Astrocyte (in vitro differentiated cells and primary cell): ENCODE measurements at places on chromosomes 4 and X.
A peak's percentile ranks its signal among the peaks of the same experiment; 100 is the strongest.

GRCh38 chr4:21709031-21709430, 239.5 kb downstream of the KCNIP4 start:
- DNase-seq: no peak

DNA sequence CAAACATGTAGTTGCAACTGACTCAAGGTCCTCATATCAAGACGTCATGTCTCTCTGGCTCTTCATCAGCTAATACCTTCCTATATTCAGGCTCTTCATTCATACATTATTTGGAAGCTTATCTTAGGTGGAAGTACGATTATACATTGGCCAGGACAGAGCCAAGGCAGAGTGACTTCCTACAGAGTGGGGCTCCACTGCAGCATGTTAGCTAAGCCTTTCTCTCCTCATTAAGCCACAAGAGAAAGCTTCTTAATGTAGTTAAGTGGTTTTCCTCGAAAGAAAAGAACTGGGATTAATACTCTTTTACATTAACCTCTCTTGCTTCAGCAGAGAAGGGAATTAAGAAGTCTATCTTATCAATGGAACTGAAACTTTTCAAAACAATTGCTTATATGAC, 15.0 kb downstream of the C4orf33 start:
- no peak for DNase-seq

- DNase-seq: no peak
These were observed 689.6 kb downstream of the CCSER1 start for GRCh38 chr4:90816754-90817153.

DNA sequence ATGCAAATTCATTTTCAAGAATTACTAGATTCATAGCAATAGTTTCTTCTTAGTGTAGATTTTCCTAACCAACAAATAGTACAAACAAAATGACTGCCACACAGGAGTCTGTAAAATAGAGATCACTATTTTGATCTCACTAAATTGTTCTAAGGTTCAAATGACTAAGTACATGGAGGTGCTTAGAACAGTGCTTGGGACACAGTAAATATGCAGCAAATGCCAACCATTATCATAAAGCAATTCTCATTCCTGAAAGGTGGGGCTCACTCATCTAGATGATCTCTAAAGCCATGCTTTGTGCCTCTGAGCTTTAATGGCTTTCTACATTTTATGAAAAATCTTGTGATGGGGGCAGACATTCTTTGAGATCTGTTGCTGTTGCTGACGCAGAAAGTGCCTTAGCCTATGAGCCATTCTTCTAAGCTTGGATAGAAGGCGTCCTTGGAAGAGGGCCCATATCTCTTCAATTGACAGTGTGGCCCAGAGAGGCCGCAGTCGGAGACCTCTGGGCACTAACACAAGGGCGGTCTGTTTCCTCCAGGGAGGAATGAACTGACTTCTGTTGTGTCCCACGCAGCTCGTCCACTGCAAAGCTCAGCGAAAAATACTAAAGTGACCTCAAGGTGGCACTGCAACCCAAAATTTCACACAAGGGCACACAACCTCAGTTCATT, 23.5 kb downstream of the TLR10 start:
- peak; percentile 56 for DNase-seq

GRCh38 chr4:154869301-154869700, 88.2 kb downstream of the RBM46 start:
- no peak for DNase-seq

DNA sequence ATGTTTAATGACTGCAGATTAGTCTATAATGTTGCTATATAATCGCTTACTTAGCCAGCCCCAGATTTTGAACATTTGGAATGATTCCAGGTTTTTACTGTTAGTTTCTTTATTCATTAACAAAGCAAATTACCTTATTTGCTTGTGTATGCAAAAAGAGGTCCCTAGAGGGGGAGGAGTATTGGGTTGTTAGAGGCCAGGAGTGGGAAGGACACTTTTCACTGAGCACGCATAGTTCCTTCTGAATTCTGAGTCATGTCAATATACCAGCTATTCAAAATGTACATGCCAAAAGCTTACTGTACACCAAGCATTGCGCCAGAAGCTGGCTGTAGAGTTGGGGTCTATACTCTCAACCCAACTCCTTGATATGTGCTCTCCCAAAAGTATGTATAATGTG, 5.1 kb upstream of the DGAT2L6 start:
- peak; percentile 15 for DNase-seq

GRCh38 chr4:159282944-159283343, 180.1 kb downstream of the RAPGEF2 start:
- no peak for DNase-seq

DNA sequence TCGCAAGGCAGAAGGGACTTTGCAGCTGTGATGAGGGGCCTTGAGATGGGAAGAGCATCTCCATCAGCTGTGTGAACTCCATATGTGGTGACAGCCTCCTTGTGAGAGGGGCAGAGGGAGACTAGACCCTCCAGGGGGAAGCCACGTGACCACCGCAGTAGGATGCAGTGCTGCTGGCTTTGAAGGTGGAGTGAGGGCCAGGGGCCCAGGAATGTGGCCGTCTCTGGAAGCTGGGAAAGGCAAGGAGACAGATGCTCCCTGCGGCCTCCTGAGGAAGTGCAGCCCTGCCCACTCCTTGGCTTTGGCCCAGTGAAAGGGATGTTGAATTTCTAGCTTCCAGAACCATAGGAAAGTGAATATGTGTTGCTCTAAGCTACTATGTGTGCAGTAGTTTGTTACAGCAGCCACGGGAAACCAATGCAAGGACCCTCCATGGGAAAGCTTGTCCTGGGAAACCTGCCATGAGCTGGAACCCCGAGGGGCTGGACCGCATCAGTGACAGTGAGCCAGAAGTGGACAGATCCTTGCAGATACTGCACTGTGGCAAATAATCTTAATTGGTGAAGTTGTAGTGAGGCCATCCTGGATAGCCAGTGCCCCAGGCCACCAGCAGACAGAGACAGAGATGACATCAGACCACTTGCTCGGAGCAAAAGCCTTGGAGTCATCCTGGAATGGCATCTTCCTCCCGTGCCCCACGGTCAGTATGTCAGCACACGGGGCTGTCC, 35.4 kb upstream of the SORCS2 start:
- DNase-seq: no peak

GRCh38 chr4:29970626-29971025, 749.5 kb upstream of the PCDH7 start:
- DNase-seq: no peak

DNA sequence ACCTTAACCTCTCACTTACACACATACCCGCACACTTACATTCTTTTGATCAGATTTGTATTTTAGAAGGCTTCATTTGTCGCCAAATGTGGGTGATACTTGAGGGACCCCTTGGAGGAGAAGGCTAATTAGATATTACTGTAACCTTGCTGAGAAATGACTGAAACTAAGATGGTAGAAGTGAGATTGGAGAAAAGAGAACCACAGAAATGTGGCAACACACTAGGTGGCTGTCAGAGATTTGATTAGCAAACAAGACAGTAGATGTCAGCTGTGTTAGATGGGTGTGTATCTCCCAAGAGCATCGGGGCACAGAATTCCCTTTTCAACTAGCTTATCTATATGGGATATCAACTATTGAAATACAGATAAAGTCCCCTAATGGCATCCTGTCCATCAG, 149.3 kb upstream of the FABP2 start:
- DNase-seq: no peak

DNA sequence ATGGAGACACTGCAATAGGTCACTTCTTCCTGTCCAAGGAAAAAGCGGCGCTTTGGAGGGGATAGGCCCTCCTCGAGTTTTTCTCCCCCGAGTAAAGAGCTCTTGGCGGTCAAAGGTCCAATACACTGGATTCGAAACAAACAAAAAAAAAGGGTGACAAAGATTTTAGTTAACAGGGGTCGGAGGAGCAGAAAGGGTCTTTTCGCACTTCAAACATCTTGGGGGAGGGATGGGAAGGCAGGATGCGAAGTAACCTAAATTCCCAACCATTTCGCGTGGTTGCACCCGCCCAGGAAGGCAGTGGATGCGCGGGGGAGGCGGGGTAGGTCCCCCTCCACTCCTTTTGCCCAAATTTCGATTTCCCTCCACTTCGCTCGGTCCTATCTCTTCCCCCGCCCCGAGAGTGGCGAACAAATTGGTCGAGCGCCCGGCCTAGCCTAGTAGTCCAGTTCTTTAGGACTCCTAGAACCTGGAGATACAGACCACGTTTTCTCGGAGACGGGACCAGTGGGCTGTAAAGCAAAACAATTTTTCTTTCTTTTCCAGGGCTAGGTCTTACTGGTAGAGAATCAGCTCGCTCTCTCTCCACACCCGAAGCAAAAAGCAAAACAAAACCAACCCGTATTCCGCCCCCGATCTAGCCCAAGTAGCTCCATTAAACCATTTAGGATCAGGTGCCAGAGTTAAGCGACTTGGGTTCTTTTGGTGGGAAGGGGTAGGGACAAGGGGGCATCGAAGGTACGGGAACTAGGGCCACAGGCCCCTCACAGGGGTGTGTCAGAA, 2.0 kb upstream of the STAG2 start:
- no peak for DNase-seq

- no peak for DNase-seq
These were observed 141.6 kb downstream of the KCNIP4 start for GRCh38 chr4:21806991-21807390.

GRCh38 chr4:124415146-124415545, 297.4 kb downstream of the ANKRD50 start:
- peak; percentile 64 for DNase-seq

DNA sequence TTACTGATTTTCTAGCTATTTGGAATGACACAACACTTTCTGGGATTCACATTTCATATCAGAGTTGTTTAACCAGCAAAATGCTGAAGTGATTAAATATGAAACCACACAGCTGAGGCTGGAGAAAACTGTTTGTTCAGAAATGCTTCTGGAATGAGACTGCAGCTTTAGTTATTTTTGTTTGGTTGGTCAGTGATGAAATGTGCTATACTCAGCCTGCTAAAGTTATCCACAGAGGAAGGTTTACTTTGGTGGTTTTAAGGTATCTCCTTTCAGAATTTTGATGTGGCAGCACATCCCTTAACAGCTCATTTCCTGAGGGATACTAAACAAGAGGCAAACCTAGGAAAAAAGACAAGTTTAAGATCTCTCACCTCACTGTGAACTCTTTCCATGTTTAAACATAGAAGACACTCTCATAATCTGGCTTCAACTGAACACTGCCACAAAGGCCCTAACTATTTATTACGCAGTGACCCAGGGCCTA, 106.6 kb upstream of the PDE5A start:
- peak; percentile 99 for DNase-seq

- no peak for DNase-seq
These were observed 225.2 kb upstream of the PPP1R2C start for GRCh38 chrX:43003204-43003565.

DNA sequence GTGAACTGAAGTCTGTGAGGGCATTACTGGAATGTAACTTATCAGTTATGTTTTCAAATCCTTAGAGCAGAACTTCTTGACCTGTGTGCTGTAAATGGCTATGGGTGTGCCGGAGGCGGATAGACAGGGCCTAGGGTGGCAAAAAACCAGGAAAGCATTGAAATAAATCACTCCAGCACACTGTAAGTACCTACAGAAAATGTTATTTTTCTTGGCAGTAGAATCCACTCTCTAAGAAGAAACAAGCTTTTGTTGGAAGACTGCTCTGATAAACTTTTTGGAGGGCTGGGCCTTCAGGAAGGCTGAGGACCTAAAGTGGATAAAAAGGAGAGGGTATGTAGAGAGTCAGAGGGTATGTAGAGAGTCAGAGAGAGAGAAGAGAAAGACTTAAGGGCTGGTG, 14.9 kb downstream of the CPE start:
- DNase-seq: peak; percentile 3

DNA sequence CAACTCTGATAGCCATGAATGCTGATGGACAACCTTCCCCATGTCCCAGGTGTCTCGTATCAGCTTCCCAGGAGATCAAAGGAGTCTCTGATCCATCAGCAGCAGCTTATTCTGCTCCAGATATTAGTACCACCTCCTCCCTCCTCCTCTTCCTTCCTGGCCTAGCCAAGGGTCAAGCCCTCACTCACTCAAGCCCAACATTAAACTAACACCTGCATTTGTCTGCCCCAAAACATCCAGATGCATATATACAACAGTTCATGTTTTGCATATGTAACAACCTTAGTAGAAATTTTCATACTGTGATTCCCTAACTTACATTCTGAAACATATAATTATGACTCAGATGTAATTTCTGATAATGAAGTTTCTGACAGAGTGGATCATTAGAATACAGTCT, 29.9 kb downstream of the BCLAF3 start:
- no peak for DNase-seq

GRCh38 chr4:165385126-165385525, 6.3 kb downstream of the CPE start:
- DNase-seq: no peak

DNA sequence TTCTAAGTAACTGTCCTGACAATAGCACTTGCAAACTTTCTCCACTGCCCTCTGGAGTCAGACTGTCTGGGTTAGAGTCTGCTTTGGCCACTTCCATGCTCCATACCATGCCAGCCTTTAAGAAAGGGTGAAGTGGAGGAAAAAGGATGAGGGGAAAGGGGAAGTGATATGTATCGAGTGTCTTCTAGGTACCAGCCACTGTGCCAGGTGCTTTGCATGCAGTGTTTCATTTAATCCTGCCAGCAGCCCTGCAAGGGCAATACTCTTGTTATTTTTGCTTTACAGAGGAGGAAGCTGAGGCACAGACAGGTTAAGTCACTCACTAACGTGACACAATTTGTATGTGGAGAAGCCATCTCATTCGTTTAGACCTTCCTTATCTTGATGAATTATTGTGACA, 55.6 kb downstream of the RTL9 start:
- DNase-seq: no peak

DNA sequence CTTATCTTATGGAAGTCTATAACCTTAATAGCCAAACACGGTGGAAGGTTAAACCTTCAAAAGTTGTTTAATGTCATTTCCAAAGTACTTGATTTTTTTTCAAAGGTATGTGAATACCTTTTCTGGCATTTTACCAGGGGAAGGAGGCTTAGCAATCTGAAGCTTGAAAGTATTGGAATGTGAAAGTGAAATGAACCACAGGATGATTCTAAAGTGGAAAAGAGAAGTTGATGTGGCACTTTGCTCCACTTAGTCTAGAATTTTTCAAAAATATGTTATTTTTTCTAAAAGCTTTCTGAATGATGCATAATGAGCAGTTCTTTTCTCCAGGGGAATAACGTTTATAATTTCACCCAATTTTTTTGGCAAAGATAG, 19.2 kb downstream of the PI4K2B start:
- peak; percentile 9 for DNase-seq

- DNase-seq: peak; percentile 65
These were observed 36.6 kb downstream of the PITX2 start for GRCh38 chr4:110586131-110586850.
